Tongue (tissue), 3 donors: ENCODE measurements at places on chromosomes 3 and 15.

- DNase-seq = no peak
Measured at GRCh38 chr15:74821091-74821789, 5.2 kb upstream of the CPLX3 start.

DNA sequence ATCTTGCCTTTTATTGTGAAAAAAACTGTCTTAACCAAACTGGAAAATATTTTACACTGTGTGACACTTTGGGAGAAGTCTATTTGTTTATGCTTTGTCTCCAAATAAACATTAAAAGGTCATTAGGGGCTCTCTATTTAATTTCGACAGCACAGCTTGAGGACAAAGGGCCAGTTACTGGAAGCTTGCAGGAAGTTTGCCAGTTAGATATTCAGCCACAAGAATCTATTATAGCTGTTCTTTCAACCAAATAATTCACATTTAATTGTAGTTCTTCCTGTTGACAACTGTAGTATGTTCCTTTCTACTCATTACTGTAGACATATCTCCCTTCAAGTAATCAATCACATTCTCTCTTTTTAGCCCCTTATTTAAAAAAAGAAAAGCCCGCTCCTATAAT is 6.1 kb downstream of the CP start:
- no peak for DNase-seq

- no peak for DNase-seq
Measured at GRCh38 chr3:23479026-23479425, 275.9 kb downstream of the UBE2E2 start.

DNA sequence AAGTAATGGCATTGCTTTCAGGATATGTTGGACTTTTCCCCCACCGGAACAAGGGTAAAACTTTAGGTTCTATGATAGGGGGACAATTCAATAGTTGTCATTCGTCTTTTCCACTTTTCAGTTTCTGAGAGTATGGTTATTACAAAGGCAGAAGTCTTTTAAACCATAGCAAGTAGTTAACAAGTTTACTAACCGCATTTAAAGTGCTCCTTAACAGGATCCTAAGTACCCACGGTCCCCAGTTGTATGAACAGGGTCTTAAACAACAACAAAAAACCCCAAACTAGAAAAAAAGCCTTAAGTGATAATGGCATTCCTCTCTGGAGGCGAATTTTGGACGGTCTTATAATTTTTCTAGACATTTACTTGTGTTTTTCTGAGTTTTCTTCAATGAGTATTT is 831 bp downstream of the IFT57 start:
- no peak for DNase-seq

GRCh38 chr3:39413691-39414420 is 7.3 kb downstream of the RPSA start:
- no peak for DNase-seq

- DNase-seq = no peak
Measured at GRCh38 chr3:25505581-25505980, 77.5 kb downstream of the RARB start.
